Stimulated activated CD4-positive, alpha-beta T cell treated with anti-CD3 and anti-CD28 coated beads, Interleukin-4, amount 100 ng/mL, for 24 hours (primary cell): ENCODE measurements at places on chromosomes 16 and 17.

GRCh38 chr16:86418981-86419380 is 91.3 kb upstream of the FOXF1 start:
- DNase-seq = no peak

- no peak for DNase-seq
These were observed 7.0 kb downstream of the CRHR1 start for GRCh38 chr17:45791041-45791582.

GRCh38 chr16:87570938-87571867 is 31.1 kb upstream of the JPH3 start:
- no peak for DNase-seq

GRCh38 chr16:89669755-89670154 is 12.1 kb downstream of the SPATA33 start:
- DNase-seq = no peak

DNA sequence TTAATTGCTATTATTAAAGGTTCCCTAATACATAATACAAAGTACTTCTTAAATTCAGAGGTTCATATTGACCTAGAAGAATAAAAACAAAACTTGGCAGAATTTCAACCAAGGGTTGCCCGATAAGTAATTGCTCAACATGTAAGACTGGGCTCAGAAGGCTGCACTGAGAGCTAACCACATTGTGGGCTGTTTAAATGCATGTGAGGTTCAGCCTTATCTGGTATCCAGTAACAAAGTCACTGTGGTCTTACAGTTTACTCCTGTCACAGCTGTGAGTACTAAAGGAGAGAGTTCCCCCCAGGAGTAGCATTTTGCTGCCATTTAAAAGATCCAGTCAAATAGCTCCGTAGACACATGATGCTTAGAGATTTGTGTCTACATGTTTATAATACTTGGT is 1.6 kb upstream of the DHRS11 start:
- DNase-seq = no peak

GRCh38 chr17:35918665-35919064 is 11.9 kb downstream of the RDM1 start:
- DNase-seq = no peak

GRCh38 chr16:10806698-10807097 is 11.9 kb downstream of the TVP23A start:
- DNase-seq = no peak

DNA sequence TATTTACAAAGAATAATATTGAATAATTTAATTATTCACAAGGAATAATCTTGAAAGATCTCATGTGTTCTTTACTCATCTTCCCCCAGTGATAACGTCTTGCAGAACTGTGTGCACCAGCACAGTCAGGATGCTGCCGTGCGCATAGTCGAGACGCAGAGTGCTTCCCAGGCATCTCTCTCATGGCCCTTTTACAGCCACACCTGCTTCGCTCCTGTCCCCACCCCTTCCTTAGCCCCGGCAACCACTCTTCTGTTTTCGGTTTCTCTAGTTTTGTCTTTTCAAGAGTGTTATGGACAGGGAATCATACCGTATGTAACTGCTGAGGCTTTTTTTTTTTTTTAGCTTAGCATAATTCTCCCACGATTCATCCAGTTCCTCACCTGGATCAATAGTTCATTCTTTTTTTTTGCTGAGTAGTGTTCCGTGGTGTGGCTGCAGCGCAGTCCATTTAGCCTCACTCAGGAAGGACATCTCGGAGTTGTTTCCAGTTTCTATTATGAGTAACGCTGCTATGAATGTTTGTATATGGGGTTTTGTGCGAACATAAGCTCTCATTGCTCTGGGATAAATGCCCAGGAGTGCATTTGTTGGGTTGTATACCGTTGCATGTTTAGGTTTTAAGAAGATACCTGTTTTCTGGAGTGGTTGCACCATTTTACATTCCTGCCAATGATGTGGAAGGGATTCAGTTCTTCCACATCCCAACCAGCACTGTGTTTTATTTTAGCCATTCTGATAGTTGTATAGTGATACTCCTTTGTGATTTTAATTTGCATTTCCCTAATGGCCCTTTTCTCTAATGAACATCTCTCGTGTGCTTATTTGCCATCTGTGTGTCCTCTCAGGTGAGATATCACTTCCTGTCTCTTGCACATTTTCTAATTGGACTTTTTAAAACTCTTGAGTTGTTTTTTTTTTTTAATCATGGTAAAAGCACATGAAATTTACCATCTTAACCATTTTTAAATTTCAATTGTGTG is 47.6 kb downstream of the SEC14L1 start:
- DNase-seq = no peak

- DNase-seq = no peak
These were observed 32.4 kb downstream of the SCNN1B start for GRCh38 chr16:23334457-23334853.

DNA sequence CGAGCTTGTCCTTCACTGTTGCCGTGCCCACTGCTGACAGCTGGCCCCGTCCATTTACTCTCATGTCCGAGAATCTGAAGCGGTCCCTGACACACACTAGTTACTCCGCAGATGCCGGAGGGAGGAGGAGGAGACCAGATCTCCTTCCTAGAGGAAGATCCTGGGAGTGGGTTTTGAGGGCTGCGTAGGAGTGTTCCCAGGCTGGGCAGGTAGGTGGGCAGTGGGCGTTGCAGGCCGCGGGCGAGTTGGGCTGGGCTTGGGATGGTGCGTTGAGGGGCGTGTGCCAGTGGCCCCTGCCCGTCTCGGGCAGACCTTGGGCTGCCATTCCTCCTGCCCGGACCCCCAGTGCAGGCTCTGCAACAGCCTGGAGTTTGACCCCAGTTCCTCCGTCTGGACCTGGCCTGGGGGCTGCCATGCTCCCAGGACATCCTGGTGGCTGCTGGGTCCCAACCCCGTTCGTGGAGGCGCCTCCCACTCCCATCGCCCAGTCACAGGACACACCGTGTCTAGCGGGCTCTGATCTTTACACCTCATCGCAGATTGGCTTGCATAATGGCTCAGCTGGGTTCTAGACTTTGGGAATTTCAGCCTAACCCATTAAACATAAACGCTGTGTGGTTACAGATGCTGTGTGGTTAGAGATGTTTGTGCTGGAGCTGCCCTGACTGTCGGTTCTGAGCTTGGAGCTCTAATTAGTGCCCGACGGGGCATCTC is 22.8 kb downstream of the CACNA1H start:
- no peak for DNase-seq

DNA sequence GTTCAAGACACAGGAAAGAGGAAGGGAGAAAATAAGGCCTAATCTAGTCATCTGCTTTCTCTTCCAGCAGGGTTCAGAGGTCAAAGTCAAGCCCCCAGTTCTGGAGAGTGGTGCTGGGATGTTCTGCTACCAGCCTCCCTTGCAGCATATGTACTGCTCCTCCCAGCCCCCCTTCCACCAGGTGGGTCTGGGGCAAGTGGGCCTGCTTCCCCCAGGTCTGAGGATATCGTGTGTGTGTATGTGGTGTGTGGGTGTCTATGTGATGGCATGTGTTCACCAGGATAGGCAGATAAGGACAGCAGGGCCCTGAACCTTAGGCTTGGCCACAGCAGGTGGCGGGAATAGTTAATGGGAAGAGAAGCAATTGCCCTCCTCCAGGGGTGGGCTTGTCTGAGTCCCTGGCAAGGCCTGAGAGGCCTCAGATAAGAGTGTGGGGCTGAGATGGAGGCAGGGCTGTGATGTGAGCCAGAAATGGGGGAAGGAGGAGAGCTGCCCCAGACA is 21.1 kb downstream of the FOXN1 start:
- no peak for DNase-seq

DNA sequence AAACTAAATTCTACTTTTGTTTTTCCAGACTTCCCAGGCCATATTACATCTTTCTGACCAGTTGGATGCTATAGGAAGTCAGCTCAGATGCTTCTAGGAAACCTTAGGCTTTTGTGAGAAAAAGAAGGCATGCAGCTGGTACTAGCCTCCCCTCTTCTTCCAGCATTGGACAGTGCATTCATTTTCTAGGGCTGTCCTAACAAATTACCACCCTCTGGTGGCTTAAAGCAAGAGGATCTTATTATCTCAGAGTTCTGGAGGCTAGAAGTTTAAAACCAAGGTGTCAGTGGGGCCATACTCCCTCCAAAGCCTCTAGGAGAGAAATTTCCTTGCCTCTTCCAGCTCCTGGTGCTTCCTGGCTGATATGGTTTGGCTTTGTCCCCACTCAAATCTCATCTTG is 467.8 kb downstream of the SLC39A11 start:
- DNase-seq = no peak

DNA sequence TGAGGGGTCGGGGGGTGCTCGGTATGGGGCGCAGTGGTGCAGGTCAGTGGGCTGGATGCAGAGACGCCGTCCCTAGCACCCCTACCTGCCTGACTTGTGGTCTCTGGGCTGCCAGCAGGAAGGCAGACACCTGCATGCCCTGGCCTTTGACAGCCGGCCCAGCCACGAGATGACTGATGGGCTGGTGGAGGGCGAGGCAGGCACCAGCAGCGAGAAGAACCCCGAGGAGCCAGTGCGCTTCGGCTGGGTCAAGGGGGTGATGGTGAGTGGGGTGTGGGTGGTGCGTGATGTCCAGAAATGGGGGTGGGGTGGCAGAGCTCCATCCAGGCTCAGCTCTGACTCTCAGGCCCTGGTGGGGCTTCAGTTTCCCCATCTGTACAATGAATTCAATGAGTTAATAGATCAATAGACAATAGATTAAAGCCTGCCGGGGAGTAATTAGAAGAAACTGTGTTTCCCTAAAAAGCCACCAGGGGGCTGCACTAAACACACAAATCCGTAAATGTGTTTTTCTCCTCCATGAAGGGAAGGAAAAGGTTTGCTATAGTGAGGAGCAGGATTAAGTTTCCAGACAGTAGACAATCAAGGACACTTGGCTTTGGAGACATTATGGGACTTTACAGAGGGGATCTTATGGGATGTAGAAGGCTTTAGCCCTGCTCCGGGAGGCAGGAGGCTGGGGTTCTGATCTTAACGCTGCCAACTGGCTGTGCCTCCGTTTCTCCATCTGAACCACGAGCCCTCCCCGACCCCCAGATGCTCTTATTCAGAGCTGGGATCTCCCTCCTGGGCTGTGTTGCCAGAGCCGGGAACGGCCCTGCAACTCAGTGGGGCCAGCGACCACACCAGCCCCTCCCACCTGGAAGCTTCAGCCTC is 2.2 kb downstream of the SLC12A3 start:
- DNase-seq = peak; percentile 56

- no peak for DNase-seq
These were observed 13.4 kb downstream of the EPN2 start for GRCh38 chr17:19250421-19251173.

DNA sequence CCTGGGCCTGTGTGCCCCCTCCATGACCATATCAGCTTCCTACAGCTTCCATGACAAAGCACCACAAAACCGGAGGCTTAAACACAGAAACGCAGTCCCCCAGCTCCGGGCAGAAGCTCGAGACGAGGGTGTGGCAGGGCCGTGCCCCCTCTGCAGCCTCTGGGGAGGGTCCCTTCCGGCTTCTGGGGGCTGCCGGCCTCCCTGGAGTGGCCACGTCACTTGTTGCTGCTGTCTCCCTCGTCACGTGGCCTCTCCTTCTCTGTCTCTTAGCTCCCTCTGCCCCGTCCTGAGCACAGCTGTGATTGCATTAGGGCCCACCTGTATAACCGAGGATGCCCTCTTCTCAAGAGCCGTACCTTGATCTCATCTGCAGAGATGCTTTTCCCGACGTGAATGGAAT is 64.6 kb downstream of the JPH3 start:
- no peak for DNase-seq

- no peak for DNase-seq
These were observed 45.1 kb upstream of the ASIC2 start for GRCh38 chr17:33338242-33338641.

GRCh38 chr17:43900858-43901754 is 6.2 kb downstream of the MPP2 start:
- DNase-seq = no peak

DNA sequence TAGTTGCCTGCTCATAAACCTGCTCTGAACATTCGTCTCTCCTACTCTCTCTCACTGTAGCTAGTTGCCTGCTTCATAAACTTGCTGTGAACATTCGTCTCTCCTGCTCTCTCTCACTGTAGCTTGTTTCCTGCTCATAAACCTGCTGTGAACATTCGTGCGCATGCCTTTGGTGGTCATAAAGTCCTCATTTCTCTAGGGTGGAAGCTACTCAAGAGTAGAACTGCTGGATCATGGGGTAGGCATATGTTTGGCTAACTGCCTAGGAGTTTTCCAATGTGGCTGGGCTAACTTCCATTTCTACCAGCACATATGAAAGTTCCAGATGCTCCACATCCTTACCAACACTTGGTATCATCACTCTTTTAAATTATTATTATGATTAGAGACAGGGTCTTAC is 174.6 kb upstream of the RPH3AL start:
- DNase-seq = no peak

- no peak for DNase-seq
These were observed 145.7 kb downstream of the ZFHX3 start for GRCh38 chr16:72902206-72902605.

- DNase-seq = no peak
These were observed 31.3 kb downstream of the PHLPP2 start for GRCh38 chr16:71693164-71693563.

DNA sequence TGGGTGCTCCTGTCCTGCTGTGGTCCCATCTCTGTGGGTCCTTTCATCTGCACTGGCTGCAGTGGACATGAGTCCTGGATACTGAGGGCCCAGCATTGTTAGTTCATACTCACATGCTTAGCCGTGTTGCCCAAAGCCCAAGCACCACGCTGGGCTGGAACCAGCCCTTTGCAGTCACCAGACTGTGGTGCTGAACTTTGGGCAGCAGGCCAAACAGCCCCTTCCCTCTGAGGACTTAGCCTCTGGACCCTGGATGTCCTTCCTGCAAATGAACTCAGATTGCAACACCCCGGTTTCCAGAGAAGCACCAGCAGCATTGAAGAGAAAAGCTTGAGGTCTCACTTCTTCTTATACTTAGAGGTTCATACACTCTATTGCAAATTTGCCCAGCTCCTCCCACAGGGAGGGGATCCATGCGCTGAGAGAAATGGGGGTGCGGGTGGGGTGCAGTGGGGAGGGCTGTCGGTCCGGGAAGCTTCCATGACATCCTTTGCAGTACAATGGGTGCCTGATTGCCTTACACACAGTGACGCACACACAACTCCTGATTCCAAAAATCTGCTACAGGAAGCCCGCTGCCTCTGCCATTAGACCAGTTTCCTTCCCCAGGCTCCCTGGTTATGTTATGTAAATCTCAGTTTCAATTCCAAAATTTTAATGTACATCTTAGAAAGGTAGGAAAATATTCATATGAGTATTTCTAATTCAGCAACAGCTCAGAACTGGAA is 65.8 kb downstream of the RGS9 start:
- no peak for DNase-seq

DNA sequence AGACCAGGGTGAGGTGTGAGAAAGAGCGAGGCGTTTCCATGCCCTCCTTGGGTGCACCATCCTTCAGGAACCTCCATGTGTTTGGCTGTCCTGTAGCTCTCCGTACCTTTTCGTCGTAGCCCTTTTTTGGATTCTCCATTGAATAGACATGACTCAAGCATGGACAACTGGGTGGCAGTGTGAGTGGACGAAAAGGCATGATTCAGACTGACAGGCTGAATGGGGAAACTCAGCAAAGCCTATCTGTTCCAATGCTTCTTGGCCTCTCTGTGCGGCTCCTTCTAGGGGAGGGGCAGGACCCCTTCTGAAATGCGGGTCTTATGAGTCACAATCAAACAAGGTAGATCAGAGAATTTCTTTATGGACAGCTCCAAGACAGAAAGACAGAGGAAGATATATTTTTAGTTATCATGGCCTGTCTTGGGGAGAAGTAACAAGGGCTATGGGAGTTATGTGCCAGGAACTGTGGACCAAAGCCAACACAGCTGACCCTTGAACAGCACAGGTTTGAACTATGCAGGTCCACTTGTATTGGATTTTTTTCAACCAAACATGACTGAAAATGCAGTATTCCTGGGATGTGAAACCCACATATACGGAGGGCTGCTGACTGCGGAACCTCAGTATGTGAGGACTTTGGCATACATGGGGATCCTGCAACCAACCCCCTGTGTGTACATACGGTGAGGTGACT is 22.9 kb downstream of the ADORA2B start:
- DNase-seq = no peak
